Fibroblast of pulmonary artery (primary cell): ENCODE measurements at places on chromosomes 3 and 15.

GRCh38 chr3:53880396-53881345 is 1.3 kb downstream of the ACTR8 start:
- DNase-seq = peak; percentile 37

DNA sequence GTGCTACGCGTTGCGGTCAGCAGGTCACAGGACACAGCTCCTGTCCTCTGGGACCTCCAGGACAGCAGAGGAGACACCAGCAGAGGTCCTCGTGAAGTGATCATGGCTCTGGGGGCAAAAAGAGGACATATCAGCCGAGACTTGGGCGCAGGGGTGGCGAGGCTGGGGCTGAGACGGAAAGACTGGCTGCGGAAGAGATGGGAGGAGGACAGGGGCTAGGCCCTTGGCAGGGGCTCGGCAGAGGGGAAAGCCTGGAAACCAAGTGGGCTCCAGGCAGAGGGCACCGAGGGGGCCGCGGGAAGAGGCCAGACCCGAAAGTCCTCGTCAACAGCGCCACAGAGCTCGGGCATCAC is 4.9 kb upstream of the CFAP100 start:
- no peak for DNase-seq

DNA sequence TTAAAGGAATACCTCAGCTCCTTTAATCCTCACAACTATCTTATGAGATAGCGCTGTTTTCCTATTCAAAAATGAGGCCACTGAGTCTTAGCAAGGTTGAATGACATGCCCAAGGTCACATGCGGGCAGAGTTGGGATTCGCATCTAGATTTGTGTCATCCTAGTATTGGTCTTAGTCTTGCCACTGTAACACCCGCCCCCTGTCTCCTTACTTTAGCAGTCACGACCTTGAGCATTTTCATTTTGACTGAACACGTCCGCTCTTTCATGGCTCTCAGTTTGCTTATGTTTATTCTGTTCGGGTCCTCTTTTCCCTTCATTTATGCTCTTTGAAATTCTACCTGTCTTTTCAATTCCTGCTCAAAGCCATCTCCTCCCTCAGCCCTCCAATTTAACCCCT is 112.5 kb upstream of the CADPS start:
- DNase-seq = no peak

DNA sequence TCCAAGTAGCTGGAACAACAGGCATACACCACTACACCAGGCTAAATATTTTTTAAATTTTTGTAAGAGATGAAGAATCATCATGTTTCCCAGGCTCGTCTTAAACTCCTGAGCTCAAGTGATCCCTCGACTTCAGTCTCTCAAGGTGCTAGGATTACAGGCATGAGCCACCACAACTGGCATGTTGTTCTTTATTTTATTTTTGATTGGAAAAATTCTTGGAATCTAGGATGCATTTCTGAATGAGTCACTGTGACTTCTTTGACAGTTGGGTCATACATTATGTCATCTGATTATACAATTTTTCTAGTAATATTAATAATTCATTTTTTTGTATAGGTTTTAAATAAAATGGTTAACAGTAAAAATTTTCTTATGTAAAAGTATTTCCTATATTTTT is 870.2 kb downstream of the SI start:
- DNase-seq = no peak

DNA sequence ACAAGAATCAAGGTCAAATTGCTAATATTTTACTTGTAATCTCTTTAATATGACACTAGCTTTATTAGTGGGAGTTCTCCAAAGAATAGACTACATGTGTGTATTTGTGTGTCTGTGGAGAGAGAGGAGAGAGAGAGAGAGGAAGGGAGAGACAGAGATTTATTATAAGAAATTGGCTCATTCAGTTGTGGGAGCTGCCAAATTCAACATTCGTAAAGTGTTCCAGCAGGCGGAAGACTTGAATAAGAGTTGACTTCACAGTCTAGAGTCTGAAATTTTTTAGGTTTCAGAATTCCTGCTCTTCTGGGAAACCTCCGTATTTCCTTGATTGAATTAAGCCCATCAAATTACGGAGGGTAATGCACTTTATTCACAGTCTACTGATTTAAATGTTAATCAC is 4.7 kb upstream of the CLDN1 start:
- peak; percentile 80 for DNase-seq

DNA sequence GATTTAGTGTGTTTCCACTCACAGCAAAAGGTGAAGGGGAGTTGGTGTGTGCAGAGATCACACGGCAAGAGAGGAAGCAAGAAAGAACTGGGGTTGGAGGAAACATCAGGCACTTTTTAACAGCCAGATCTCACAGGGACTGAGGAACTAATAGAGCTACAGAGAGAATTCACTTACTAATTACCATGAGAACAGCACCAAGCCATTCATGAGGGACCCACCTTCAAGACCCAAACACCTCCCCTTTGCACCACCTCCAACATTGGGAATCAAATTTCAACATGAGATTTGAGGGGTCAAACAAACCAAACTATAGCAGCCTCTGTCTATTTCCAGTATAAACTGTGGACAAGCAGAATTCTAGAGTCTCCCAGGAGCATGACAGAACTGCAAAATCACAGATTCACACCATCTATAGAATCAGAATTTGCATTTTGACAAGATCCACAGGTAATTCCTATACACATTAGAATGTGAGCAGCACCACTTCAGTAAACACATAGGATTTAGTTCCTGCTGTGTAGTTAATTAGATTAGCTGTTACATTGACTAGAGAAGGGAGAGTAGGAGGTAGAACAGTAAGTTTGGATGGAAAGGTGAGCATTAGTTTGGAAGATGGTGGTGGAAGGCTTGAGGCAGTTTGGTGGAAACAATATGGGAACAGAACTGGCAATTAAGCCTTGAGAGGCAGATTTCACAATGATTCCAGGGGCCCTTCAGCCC is 311.7 kb downstream of the NSUN3 start:
- no peak for DNase-seq

GRCh38 chr3:51539291-51539941 is 897 bp downstream of the RAD54L2 start:
- peak; percentile 55 for DNase-seq

DNA sequence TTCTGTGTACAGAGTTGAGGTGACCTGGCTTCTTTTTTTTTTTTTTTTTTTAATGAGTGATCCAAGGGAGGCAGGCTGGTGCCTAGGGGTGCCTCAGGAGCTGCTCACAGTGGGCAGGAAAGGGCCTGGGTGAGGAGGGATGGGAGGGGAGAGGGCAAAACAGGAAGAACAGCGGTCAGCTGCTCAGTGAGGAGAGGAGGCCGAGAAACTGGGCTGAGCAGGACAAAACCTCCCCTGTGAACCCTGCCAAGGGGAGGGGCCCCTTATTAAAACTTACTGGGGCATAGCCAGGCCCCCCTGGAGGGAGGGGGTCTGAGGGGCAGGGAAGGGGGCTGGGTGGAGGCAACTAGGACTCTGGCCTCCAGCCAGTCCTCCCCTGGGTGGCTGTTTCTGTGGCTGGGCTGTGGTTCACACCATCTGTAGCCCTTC is 3.5 kb downstream of the PLEKHO2 start:
- peak; percentile 53 for DNase-seq

DNA sequence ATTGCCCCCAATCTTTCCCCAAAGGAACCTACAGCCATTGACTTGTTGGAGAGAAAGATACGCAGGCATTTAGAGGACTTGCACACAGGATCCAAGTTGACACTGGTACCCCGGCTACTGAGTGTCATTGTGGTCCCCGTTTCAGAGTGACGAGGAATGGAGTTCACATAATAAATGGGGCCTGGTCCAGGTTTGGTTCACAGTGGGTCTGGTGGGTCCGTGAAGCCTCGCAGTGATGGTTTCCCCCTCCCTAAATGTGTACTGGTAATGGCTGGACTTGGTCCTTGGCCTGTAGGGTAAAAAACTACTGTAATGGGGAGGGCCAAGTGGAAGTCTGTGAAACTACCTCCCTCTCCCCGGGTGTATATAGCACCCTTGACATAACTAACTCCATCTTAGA is 232.1 kb upstream of the LYSMD4 start:
- DNase-seq = no peak

DNA sequence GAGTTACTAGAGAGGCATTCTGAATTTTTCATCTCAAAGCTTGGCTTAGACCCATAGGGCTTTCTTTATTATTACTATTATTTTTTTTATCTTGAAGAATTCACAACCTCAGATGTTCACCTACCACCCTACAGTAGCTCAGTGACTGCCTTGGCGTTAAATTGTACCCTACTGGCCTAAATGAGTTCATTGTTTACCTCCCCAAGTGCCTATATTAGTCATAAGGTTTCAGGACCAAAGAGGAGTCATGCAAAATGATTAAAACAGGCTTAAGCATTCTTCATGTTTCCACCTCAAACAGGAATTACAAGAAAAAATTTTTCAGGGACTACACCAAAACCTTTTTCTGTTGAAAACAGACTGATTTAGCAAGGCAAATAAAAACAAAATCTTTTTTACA is 751.5 kb downstream of the SQOR start:
- DNase-seq = no peak

DNA sequence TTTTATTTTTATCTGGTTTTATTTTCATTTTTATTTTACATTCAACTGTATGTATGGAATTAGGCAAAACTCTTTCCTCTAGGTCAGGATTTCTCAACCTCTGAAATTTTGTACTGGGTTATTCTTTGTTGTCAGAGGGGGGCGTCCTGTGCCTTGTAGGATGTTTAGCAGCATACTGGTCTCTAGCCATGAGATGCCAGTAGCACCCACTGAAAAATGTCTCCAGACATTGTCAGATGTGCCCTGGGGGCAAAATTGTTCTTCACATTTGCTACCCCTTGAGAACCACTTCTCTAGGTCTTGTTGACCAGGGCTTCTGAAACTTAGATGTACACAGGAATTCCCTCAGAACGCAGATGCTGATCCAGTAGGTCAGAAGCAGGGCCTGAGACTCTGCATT is 5.4 kb downstream of the CHRNA5 start:
- no peak for DNase-seq

GRCh38 chr15:99427668-99428361 is 138.0 kb upstream of the MEF2A start:
- no peak for DNase-seq

GRCh38 chr3:20043396-20043795 is 3.1 kb downstream of the KAT2B start:
- peak; percentile 35 for DNase-seq

DNA sequence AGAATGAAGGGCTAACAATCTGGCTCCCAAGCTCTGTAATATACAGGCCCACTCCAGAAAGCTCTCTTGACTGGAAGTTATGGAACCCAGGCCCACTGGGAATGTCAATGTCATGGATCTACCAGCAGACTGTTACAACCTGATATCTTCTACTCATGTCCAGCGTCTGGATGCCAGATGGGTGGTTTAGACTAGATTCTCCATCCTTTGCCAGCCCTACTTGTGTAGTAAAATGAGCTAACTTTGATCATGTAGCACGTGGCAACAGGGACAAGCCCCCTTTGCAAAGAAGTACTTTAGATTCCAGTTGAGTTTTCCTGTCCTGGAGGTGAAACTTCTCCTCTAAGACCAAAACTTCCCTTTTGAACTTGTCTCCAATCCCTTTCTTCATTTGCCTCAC is 55.1 kb downstream of the HEG1 start:
- no peak for DNase-seq

- no peak for DNase-seq
Measured at GRCh38 chr15:99423186-99424130, 142.3 kb upstream of the MEF2A start.

DNA sequence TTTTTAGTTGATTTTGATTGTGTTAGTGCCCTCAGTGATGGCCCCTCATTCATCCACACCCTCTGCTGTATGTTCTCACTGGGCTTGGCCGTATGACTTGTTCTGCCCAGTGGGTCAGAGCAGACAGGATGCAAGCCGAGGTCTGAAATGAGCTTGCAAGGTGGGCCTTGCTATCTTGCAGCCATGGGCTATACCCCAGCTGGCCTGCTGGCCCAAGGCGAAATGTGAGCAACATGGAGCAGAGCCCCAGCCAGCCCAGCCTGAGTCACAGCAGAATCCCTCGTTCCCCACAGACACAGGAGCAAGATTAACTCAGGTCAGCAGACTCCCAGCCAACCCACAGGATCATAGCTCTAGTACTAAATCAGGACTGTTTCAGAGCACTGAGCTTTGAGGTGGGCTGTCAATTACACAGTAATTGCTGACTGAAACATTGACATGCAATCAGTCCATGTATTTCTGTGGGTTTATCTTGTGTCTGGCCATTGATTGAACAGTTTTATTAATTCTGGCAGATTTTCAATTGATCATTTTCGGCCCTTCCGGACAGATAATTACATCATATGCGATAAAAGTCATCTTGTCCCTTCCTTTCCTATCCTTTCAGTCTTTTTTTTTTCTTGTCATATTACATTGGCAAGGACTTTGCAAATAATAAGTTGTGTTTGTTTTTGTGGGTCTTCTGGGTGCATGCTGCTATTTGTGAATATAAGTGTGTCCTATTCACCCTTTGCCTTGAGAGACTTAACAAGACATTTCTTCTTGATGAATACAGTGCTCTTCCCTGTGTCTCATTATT is 27.1 kb downstream of the KLF15 start:
- DNase-seq = no peak

DNA sequence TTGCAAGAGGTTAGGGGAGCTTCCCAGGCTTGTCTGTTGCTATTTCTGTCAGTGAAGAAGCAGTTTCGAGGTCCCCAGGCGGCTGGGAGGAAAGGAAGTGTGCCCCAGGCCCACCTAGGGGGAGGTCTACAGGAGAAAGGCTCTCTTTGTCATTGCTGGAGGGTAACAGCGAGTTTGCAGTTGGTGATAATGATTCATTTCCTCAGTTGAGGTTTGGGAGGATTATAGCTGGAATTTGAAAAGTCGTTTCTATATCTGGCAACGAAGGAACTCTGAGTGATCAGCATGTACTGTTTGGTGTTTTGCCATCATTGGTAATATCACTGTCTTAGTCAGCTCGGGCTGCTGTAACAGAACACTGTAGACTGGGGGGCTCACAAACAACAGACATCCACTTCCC is 65.5 kb upstream of the UBE3A start:
- DNase-seq = no peak

GRCh38 chr3:148464246-148464645 is 233.5 kb upstream of the AGTR1 start:
- DNase-seq = peak; percentile 53

DNA sequence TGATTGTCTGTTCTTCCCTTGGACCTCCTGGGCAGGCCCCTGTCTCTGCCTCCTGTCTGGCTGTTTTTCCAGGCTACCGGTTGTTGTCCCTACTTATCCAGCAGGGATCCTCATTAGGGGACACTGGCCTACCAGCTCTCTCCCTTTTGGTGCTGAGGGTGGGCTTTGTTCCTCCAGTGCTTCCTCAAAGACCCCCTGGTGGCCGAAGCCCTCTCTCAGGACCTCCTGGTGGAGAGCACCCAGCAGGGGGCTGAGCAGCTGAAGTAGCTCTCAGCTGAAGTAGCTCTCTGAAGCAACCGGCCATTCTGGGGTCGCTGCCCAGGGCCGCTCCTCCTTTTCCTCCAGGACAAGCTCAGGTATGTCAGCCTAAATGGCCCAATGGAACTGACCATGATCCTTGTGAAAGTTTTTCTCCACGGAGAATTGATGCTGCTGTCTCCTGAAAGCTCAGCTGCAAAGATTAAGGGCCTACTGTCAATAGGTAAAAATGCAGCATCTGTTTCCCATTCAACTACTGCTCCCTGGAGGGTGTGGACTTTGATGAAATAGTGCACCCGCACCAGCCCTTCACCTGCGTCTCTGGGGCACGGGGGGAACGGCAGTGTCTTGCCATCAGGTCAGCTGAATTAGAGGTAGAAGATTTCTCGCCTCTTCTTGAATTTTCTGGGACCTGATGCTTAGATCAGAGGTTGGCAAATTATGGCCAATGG is 27.6 kb downstream of the ARNT2 start:
- no peak for DNase-seq
